ENCODE measurements at places on chromosomes 7 and 10.

DNA sequence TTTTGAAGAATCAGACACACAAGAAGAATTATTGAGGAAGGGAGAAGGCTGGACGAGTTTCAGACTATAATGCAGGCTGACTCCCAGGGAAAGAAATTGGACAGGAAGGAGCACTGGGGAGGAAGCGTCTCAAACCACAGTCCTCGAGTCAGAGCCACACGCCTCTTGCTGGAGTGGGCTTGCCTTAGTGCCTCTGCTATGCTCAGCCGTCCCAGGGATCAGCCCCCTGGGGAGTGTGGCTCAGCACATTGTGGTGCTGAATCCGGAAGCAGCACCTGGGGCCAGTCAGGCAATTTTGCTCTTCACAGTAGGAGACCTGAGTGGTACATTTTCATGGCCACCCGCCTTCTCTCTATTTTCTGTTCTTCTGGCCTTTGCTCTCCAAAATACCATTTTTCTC is 67.4 kb upstream of the SLC35G1 start:
- no peak for DNase-seq

GRCh38 chr7:106869954-106870353 is 4.9 kb downstream of the PIK3CG start:
- DNase-seq = no peak

DNA sequence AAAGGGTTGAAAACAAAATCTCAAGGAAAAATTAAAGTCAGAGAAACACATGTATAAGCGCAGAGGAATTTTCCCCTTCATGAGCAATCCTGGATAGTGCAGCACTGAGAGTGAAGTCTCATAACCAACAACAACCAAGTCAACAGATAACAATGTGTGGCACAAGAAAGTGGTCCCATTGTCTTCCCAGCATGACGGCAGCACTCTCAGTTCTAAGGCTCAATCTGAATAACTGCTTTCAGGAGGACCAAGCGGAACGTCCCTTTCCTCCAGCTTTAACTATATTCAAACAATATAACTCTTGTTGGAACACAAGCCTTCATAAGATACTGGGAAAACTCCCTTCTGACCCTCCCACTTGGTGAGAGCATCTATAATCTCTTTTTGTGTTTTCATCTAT is 137.9 kb downstream of the RAPGEF5 start:
- DNase-seq = no peak

DNA sequence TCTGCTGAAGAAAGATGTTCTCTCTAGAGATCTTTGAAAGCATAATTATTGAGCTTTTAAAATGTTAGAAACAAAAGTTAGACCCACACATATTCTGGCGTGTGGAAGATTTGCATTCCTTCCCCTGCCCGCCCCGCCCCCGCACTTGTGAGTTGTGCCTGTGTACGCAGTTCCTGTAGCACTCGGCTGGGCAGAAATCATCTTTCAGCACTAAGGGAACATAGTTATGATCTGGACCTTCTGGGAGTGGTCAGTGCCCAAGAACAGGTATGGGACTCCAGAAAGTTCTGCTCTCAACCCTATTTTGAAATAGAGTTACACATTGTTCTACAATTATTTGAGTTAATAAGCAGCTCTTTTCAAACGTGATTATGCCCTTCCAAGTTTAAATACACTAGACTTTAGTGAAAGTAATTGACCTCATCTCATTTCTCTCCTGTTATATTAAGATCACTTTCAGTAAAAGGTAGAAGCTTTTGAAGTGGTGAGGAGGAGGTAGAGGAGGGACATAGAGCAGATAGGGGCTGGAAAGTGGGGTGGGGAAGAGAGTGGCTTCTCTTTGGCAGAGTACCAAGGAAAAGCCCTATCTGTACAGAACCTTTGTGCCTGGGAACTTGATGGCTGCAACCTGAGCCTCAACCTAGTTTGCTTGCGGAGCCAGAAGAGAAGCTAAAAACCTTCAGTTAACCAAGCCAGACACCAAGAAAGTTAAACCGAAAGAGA is 5.7 kb downstream of the BLVRA start:
- no peak for DNase-seq

GRCh38 chr7:51253157-51253556 is 63.5 kb downstream of the COBL start:
- no peak for DNase-seq

DNA sequence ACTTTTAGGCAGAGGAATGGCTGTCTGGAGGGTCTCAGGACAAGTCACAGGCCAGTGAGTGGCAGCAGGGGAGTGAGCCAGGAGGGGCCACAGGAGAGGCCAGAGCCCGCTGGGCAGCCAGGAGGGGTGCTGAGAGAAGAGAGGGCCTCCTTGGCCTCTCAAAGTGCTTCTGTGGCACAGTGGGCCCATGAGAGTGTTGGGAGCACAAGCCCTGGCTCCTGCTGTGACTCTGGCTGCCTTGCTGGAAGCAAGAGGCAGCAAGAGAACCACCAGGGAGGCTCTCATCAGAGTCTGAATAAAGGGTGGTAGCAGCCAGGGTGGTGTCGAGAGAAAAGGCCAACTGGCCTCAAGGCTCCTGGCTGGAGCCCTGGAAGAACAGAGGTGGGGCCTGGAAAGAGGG is 91.1 kb downstream of the VOPP1 start:
- DNase-seq = no peak

- no peak for DNase-seq
These were observed 200.2 kb upstream of the SEMA3E start for GRCh38 chr7:83849131-83849530.

GRCh38 chr7:117993377-117994003 is 120.2 kb upstream of the CTTNBP2 start:
- DNase-seq = no peak

DNA sequence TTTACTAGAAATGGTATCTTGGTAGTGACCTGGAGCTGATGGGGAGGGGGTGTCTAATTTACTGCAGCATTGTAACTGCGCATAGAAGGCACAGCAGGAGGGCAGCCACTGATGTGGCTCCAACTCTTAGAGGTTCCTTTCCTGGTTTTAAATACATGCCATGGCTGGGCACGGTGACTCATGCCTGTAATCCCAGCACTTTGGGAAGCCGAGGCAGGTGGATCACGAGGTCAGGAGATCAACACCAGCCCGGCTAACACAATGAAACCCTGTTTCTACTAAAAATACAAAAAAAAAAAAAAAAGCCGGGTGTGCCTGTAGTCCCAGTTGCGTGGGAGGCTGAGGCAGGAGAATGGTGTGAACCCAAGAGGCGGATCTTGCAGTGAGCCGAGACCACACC is 19.2 kb upstream of the SEC61G start:
- no peak for DNase-seq

DNA sequence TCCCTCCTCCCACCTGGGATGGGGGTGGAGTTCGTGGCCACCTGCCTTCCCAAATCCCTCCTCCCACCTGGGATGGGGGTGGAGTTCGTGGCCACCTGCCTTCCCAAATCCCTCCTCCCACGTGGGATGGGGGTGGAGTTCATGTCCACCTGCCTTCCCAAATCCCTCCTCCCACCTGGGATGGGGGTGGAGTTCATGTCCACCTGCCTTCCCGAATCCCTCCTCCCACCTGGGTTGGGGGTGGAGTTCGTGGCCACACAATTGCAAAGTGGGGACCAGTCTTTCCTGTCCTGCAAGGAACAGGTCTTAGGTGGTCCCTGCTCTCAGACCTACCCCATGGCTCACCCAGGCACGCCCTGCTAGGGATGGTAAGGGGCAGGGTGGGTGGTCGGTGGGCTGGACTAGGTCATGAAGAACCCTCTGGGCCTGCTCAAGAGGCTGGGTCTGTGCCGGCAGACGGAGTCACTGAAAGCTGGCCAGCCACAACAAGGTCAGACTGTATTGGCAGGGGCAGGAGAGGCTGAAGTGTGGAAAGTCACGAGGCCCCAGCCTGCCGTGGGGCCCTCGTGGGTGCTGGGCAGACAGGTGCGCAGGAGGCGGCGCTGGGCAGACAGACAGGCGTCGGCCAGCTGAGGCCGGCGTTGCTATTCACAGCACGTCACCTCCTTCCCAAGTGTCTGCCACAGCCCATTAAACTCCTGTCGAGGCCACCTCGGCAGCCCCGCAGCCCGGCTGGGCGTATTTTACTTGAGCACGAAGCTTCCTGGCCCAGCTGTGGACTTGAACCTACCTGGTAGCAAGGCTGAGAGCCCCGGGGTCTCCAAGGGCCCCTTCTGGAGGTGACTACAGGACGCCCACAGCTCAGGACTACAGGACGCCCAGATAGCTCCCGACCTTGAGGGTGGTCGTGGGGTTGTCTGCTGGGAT is 4.1 kb downstream of the KNDC1 start:
- DNase-seq = no peak

- no peak for DNase-seq
These were observed 473.8 kb upstream of the GALNT17 start for GRCh38 chr7:70657989-70658632.

DNA sequence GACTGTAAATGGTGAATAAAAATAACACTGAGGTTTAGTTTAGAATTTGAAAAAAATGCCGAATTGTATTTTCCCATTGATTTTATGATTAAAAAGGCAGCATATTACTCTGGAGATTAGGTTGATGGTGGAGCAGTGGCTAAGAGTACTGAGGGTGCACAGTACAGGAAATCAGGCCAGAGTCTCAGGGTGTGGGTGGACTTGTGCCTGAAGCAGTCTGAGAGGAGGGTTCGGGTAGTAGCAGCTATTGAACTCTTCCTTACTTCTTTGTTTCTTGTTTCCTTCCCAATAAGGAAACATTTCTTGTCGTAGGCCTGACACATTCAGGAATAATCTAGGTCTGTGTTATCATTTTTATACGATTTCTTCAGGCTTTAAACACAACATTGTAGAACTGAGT is 319.0 kb upstream of the MBL2 start:
- DNase-seq = no peak

DNA sequence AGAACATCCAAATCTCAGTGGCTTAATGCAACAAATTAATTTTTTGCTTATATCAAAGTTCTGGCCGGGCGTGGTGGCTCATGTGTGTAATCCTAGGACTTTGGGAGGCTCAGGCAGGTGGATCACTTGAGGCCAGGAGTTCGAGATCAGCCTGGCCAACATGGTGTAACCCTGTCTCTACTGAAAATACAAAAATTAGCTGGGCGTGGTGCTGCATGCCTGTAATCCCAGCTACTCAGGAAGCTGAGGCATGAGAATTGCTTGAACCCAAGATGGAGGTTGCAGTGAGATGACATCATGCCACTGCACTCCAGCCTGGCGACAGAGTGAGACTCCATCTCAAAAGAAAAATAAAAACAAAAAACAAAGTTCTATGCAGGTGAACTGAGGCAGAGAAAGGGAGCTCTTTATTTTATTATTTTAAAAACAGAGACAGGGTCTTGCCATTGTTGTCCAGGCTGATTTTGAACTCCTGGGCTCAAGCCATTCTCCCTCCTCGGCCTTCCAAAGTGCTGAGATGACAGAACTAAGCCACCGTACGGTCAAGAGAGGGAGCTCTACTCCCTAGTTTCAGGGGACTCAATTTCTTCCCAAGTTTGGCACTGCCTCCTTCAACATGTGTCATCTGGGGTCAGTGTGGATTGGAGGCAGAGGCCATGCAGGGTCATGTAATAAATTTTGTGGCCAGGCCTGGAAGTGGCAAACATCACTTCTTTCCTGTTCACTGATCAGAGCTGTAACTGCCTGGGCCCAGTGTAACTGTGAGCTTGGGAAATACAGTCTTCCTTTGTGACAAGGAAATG is 2.4 kb downstream of the ADCK2 start:
- no peak for DNase-seq

DNA sequence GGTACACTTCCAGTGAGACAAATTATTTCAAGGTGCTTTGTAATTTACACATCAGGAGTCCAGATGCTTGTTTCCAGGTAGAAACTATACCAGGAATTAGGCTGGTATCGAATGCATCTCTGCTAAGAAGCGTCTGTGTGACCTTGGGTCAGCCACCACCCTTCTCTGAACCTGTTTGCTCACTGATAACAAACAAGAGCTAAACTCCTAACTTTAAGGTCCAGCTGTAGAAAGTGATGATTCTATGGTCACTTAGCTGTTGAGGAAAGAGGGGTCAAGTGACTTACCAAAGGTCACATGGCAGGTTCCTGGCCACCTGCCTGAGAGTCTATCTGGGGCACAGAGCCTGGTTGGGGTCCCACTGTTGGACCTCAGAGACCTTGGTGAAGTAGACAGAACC is 95.4 kb downstream of the HIF1AN start:
- DNase-seq = no peak

DNA sequence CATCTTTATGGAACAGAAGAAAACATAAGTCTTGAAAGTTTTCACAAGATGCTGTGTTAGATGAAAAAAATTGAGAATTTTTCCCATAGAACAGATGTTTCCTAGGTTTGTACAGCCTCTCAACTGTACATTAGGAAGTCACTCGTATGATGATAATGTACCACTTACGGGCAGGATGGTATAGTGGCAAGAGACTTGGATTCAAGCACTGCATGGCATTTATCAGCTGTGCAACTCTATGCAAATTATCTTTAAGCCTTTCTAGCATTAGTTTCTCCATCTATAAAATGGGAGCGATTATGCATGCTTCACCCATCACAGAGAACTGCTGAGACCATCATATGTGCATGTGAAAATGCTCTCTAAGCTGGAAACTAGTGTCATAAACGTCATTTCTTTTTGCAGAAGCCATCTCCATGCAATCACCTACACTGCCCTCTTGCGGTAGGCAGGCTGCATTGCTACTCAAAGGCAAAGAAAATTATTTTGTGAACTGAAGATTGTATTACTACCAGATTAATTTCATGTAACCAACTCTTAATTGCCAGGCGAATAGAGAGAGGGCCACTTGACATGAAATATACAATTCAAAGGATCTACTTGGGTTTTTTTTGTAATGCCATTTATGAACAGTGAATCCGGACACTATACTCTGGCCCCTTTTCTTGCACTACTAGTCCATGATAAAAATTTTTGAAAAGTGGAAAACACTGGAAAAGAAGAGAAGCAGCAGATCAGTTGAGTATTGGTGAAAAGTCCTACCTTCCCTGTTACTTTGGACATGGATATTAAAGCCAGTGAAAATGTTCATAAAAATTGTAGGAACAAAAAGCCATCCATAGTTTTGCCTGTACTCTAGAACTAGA is 102.3 kb downstream of the JAZF1 start:
- no peak for DNase-seq

- DNase-seq = no peak
These were observed 164.2 kb downstream of the PCLO start for GRCh38 chr7:82998436-82998835.

- DNase-seq = no peak
These were observed 40.4 kb downstream of the PDIA4 start for GRCh38 chr7:148987751-148988512.

DNA sequence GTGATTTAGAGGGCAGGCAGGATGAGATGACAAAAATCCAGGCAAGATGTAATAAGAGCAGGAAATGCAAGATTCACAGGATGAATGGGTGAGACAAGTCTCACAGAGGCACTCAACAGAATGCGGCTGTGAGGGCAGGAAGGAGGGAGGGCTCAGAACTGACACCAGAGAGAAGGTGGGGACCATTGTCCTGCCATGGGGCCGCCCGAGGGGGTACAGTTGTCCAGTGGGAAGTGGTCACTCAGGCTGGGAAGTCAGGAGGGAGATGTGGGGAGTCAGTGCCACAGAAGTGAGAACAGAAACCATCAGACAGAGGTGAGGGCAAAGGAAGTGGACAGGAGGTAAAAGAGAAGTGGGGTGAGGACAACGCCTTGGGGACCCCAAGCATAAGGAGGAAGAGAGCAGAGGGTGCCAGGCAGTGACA is 8.9 kb downstream of the HIP1 start:
- no peak for DNase-seq

All from stimulated activated CD4-positive, alpha-beta T cell treated with anti-CD3 and anti-CD28 coated beads, Interleukin-15, amount 100 ng/mL, for 1 hour (primary cell).